AG04449 (cell line): ENCODE measurements at places on chromosomes 7 and 10.
A peak's percentile ranks its signal among the peaks of the same experiment; 100 is the strongest.

GRCh38 chr10:90888387-90888786, 16.6 kb downstream of the RPP30 start:
- DNase-seq: no peak

DNA sequence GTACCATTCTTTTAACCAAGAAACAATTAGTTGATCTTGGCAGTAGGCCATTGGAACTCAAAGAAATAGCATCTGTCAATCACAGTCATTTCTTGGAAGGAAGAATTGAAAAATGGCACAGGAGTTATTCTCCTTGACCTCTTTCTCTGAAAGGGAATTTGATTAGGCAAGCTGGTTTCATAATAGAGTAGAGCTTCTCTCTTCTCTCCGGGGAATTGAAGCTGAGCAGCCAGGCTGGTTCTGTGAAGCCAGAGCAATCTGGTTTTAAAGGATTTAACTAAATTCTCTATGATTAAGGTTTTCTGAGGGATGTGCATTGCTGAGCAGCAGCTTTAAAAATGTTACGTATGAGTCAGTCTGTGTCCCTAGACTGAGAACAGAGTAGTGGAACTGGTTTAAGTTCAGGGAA, 70.2 kb downstream of the AHCYL2 start:
- peak; percentile 69 for DNase-seq

GRCh38 chr10:21280971-21281572, 244.4 kb downstream of the SKIDA1 start:
- no peak for DNase-seq

GRCh38 chr10:127908106-127908958, 1.4 kb downstream of the PTPRE start:
- DNase-seq: no peak

DNA sequence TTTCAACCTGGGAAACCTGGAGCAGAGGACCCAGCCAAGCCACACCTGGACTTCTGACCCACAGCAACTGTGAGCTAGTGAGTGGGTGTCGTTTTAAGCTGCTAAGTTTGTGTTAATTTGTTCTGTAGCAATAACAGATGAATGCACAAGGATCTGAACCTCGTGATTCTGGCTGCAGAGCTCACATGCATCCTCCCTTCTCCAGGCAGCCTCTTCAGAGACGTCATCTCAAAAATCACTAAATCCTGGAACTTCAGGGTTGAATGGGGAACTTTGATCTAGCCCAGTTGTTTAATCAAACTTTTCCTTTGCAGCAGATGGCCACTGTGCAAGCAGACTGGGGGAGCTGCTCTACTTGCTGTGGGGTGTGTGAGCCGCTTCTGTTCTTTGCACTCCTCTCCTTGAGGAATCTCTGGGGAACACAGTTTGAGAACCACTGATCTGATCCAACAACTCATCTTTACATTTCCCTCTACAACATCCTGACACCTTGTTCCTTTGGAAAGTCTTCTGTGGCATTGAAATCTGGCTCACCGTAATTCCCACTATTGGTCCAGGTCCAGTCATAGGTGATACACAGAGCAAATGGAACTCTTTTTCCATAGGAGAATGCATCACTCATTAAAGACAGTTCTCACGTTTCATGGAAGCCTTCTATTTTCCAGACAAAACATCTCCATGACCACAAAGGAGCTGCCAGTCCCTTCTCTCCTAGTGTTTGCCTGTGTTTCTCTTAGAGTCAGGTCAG, 90.3 kb downstream of the CHN2 start:
- no peak for DNase-seq

- DNase-seq: no peak
Observed at GRCh38 chr7:129843978-129844840, 108.6 kb downstream of the UBE2H start.
